ENCODE measurements at places on chromosomes 5 and 9.

- no peak for DNase-seq
Measured at GRCh38 chr9:108553111-108553635, 302.6 kb downstream of the ACTL7B start.

- no peak for DNase-seq
Measured at GRCh38 chr5:86674069-86674468, 56.3 kb downstream of the COX7C start.

DNA sequence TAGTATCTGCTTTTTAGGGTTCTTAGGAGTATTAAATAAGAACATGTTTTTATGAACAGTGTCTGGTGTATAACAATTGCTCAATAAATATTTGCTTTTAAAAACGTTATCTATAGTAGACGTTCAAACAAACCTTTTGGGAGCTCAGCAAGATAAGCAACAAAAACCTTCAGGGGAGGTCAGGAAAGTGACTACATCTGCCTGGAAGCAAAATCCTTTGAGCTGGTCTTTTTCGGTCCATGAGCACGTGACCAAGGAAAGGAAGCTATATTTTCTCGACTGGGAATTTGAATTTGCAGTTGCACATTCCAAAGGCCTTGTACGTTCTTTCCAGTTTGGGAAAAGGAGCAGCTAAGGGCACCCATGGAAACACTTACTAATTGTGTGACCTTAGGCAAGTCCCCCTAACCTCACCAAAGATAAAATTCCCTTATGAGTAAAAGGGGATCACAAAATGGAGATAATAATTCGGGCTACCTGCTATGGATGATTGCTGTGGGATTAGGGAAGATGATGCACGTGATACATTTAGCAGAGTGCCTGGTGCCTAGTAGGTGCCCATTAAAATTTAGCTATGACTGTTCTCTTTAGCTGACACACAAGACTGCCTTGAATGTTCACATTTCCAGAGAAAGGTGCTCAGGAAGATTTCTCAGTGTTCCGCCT, 45.4 kb downstream of the PTTG1 start:
- no peak for DNase-seq

GRCh38 chr5:137997726-137998213, 35.1 kb downstream of the FAM13B start:
- DNase-seq, result no peak

GRCh38 chr5:135059000-135059923, 25.2 kb upstream of the PITX1 start:
- DNase-seq, result no peak

- DNase-seq, result no peak
Measured at GRCh38 chr5:31936683-31937082, 237.4 kb downstream of the GOLPH3 start.

DNA sequence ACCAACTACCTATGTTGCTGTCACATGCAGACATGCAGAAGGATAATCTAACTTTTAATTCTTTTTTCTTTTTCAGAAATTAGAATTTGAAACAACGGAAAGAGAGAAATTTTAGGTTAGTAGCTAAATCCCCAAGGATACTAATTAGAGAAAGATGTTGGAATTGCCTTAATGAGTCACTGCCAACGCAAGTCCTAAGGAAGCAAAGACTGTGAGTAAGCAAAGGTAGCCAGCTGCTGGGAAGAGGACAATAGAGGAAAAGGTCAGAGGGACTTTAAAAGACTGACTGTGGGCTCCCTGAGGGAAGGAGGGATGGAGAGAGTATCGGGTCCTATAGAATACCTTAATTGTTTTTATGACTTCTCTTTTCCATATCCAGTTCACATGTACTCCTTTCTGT, 461.9 kb upstream of the PAPPA start:
- no peak for DNase-seq

GRCh38 chr5:116938488-116938887, 363.9 kb upstream of the SEMA6A start:
- DNase-seq, result peak; percentile 28

- DNase-seq, result no peak
Measured at GRCh38 chr5:131258733-131259132, 5.1 kb upstream of the CDC42SE2 start.

DNA sequence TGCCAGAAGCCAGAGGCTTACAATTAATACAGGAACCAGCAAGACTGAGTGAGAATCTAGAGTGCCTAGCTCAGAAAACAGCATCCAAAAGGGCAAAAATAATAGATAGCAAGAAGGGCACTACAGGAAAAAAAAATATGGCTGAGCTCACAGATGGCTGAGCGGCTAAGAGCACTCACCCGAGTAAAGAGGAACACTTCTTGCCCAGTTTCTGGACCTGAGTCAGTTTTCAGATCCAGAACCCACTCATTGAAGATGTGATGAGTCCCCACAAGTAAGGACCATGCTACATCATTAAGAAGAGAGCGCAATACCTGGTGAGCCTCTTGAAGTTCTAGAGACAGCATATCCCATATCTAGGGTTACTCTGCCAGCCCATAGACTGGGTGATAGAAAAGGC, 65.5 kb upstream of the MAP3K1 start:
- DNase-seq, result no peak

GRCh38 chr5:19314840-19315239, 673.2 kb downstream of the CDH18 start:
- DNase-seq, result no peak

GRCh38 chr9:91086657-91087461, 274.9 kb downstream of the AUH start:
- DNase-seq, result peak; percentile 67

GRCh38 chr9:126985870-126986498, 71.4 kb downstream of the RALGPS1 start:
- DNase-seq, result no peak

GRCh38 chr5:109161914-109162683, 247.7 kb downstream of the PJA2 start:
- DNase-seq, result no peak

GRCh38 chr9:114025760-114026159, 52.3 kb downstream of the AMBP start:
- DNase-seq, result no peak

DNA sequence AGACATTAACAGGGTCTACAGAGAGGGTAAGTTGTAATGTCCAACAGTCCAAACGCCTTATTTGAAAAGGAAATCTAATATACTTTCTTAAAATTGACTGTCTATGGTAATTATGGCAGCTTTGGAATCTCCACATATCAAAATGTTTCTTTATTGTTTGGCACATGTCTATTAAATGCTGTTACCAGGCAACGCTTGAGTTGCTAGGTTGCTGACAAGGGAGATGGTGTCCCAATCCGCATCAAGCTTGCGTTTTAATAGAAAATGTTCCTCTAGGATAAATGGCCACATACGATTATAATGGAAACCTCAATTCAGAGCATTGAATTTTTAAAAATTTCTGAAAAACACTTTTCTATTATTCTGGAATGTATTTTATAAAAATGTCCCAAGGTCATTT, 9.2 kb downstream of the ANXA1 start:
- DNase-seq, result no peak

- DNase-seq, result no peak
Measured at GRCh38 chr9:86275962-86276361, 6.4 kb downstream of the ISCA1 start.

DNA sequence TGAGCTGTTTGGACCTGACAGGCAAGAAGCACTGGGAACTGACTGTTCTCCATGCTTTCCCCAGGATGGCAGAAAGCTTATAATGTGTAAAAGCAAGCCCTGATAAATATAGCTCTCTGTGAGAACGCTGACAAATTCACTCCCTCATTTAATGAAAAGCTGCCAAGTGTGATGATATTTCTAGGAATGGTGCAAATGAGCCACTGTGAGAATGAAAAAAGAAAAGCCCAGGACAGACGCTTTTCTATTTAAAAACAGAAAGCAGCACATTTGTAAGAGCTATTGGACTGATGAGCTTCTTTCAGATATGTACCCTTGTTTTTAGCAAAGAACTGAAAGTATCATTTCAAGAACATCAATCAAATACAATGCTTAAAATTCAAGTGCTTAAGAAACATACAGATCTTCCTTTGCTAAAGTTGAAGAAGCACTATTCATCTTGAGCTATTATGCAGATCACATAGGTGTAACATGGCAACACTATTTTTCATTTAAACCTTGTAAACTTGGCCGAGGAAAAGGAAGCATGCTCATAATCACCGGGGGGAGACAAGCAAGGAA, 842.6 kb upstream of the ACO1 start:
- DNase-seq, result no peak

- DNase-seq, result no peak
Measured at GRCh38 chr9:135255841-135256580, 168.5 kb downstream of the OLFM1 start.

GRCh38 chr5:7754997-7755596, 95.8 kb downstream of the CFAP90 start:
- peak; percentile 41 for DNase-seq

DNA sequence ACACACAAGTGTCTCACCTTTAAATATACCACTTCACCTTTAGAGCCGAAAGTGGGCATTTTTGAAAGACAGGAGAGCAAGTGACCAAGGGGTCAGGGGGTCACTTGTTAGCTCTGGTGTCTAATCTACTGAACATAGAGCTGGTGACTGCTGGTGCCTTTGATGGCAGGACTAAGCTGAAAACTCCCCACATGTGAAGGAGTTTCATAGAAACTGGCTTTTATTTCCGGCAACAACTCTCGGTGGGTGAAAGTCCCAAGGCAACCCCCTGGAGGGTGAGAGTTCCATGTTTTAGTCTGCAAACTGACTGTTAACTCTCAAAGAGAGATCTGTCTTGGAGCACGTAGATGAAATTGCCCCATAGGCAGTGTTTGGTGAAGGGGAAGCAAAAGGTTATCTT, 466.9 kb downstream of the DMRTA1 start:
- DNase-seq, result no peak

GRCh38 chr9:109934136-109934856, 154.3 kb downstream of the PALM2AKAP2 start:
- no peak for DNase-seq
